ENCODE measurements at places on chromosomes 7 and 10.
A peak's percentile ranks its signal among the peaks of the same experiment; 100 is the strongest.

DNA sequence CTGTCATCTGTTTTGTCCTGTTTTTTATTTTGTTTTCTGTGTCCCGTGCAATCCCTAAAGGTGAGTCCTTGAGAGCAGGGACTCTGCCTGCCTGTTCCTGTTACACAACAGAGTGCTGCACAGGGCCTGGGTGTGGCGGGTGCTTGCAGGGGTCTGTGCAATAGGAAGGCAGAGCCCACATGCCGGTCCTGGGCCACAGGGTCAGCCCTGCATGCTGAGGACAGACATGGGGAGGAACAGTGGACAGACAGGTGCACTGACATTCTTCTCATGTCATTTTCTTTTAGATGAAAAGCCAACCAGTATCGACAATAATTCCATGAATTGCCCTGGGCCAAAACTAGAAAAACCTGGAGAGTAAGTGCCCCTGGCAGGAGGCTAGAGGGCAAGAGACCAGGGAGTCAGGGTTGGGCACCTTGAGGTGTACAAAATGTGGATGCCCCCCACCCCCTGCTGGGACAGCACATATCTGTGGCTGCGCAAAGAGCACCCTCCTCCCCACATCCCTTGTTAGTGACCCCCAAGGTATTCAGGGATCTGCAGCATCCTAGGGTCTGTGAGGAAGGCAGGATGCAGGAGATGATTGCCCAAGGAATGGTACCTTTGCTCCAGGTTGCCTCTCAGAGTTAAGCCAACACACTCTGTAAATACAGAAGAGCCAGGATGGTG, 19.9 kb downstream of the ANTXRL start:
- DNase-seq = no peak

- no peak for DNase-seq
Measured at GRCh38 chr10:22345301-22346095, at the start of gene SPAG6. SPAG6 (plus strand) TSS chr10:22345496; CDS start chr10:22345612, 116 bp downstream.

- DNase-seq = no peak
Measured at GRCh38 chr10:131279516-131279915, 32.0 kb downstream of the TCERG1L start.

DNA sequence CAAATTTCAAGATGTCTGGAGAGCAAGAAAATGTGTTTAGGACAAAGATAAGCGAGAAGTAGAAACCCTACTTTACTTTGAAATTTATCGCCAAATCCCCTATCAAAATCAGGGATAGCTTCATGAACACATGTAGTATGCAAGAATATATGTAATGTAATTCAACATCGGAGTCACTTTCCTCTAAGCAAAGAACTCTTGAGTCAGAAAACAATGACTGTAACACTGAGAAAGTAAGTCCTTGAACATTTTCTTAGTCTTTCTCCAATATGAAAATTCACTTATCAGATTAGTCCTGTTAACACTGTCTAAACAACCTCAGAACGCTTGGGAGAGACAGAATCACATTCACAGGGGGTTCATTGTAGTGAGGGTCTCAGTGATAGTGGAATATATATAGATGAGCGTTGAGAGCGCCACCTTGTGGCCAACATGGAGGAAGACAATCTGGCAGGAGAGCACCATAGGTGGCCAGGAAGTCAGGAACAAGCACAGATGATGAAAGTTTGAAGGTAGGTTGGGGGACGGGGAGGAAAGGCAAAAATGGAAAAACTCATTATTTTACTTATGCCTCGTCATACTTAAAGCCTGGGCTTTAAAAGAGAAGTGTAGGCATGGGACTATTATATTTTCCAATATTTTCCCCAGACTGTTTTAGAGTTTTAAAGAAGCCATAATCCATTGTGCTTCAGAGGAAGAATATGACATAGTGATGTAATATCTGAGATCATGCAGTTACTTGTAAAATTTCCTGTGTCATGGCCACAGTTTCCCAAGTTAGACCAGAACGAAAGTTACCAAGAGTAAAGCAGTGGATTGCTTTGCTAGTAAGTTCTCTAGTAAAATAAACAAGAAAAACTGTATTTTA, 115.5 kb upstream of the GNAI1 start:
- no peak for DNase-seq

- no peak for DNase-seq
Measured at GRCh38 chr10:109275960-109276359, 647.4 kb downstream of the XPNPEP1 start.

- DNase-seq = no peak
Measured at GRCh38 chr10:9957351-9957750, 1060.3 kb upstream of the CELF2 start.

DNA sequence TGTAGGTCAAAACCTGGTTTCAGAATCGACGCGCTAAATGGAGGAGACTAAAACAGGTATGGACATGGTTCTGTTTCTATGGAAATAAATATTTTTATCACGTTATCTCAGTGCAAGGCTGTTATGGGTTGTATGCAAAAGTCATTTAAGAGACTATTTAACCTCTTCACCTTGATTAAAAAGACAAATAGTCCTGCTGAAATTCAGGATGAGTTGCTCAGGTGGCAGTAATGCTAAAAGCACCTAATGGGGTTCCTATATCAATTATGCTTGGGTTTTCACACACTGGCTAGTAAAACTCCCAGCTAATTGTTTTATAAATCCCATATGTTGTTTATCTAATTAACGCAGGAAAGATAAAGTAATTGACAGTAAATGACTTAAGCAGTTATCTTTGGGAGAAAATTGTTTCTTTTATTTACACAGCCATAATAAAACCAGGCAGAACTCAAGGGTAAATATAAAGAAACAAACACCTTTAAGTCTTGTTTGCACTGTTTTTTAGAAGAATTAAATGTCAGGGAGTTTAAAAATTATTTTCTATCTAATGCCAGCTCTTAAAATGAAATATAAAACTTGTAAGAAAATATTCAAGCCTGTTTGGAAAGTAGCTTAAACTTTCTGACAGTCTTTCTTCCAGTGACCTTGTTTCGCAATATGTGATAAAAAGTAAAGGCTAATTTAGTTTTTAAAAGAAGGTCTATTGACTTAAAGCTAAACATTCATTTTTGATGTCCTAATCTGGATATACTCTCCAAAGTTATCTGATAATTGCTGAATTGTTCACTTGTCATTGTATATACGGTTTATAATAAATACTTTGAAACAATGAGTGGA, 3.2 kb downstream of the HHEX start:
- DNase-seq = no peak

DNA sequence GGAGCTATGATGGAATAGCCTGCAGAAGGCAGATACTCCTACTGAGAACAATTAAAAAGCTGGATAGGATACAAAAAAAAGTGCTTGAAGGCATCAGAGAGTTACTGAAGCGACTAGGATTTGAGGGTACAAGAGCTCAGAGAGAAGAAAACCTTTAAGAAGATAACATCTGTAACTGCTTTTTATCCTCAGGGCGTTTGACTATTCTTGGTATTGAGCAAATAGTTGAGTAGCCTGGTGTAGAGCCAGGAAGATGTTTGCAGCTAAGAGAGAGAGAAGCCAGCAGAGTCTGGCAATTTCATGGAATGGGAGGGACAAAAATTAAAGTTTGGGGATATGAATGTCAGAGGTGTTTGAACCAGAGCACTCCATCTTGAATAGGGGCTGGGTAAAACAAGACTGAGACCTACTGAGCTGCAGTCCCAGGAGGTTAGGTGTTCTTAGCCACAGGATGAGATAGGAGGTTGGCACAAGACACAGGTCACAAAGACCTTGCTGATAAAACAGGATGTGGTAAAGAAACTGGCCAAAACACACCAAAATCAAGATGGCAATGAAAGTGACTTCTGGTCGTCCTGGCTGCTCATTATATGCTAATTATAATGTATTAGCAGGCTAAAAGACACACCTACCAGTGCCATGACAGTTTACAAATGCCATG, 428.8 kb downstream of the SH2D4B start:
- no peak for DNase-seq

- DNase-seq = no peak
Measured at GRCh38 chr10:88004451-88004850, 141.0 kb downstream of the PTEN start.

DNA sequence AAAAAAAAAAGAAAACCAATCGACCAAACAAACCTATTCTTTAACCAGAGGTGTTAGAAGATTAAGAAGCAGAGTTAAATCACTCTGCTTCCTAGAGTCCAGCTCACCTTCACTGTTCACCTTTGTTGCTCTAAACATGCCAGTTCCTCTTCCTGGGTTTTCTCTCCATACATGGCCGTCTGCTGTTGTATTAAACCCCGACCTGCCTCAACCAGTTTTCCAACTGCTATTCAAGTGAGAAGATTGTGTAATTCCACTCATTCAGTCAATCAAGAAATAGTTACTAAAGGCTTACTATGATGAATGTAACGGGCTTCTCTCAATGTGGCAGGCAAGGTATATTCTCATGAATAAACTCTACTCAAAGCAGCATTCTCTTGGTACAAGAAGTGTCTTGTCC, 8.8 kb downstream of the AASS start:
- DNase-seq = no peak

GRCh38 chr10:30433306-30433729, 666 bp upstream of the MAP3K8 start:
- peak; percentile 63 for DNase-seq

- DNase-seq = peak; percentile 28
Measured at GRCh38 chr10:35216303-35216905, 89.8 kb downstream of the CREM start.

- DNase-seq = no peak
Measured at GRCh38 chr10:11168423-11169090, 150.9 kb downstream of the CELF2 start.

Data from GF-D8 (cell line).